ENCODE measurements at places on chromosomes 7 and 10. TPM values are rescaled to one million over a fixed set of nuclear protein-coding genes. Genes with fewer than 3 reads are reported as not detected.

DNA sequence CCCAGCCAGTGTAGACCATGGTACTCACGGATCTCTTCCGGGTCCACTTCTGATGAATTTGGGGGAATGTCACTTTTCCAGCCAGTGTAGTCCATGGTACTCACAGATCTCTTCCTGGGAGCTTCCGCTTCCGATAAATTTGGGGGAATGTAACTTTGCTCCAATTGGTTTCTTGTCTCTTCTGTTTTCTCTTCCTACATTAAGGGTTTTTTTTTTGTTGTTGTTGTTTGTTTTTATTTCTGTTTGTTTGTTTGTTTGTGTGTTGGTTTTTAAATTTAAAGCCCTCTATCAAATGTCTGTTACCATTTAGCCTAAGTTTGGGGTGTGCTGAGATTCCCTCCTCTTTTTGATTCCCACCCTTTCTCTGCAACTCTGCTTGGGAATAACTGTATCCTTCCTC is 475.8 kb upstream of the FZD8 start:
- no peak overlapping the region for H3K27ac ChIP-seq
- peaks cover 6% of the 10 kb centered on the region for H3K4me1 ChIP-seq
- H3K27me3 ChIP-seq = no peaks in the 10 kb centered on the region
- no peak for DNase-seq
- H3K36me3 ChIP-seq = no peaks in the 10 kb centered on the region

DNA sequence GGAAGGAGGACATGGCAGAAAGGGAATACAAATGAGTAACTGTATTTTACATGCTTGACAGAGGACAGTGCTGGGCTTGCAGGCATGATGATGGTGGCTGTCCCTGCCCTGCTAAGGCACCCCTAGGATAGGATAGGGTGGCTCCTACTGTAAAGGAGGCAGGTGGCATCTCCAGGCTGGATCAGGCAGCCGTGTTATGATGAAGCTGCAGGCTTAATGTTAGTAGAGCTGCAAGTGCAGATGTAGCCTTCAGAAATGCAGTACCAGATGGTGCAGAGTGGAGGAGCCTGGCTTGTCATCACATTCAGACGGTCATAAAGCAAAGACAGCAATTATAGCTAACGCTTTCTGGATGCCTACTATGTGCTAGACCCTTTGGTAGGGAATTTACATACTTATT is 287.9 kb upstream of the PODXL start:
- no peaks in the 10 kb centered on the region for H3K4me1 ChIP-seq
- DNase-seq = no peak
- H3K4me3 ChIP-seq = no peak overlapping the region
- no peaks in the 10 kb centered on the region for H3K27me3 ChIP-seq

- no peaks in the 10 kb centered on the region for H3K4me1 ChIP-seq
- DNase-seq = no peak
- no peak overlapping the region for H3K4me3 ChIP-seq
- H3K36me3 ChIP-seq = 0 out of 2 replicates have a peak, but pooled peaks cover 1% of the 10 kb centered on the region
Measured at GRCh38 chr10:123038782-123039631, 30.2 kb downstream of the ACADSB start.

GRCh38 chr7:9836671-9837070 is 1137.0 kb upstream of the PHF14 start:
- H3K4me3 ChIP-seq = no peak overlapping the region
- no peaks in the 10 kb centered on the region for H3K27me3 ChIP-seq
- no peaks in the 10 kb centered on the region for H3K36me3 ChIP-seq
- H3K4me1 ChIP-seq = no peaks in the 10 kb centered on the region

GRCh38 chr10:79123547-79123963 is 54.8 kb downstream of the ZMIZ1 start:
- H3K27ac ChIP-seq = peak overlapping the region; percentile 34
- no peaks in the 10 kb centered on the region for H3K27me3 ChIP-seq
- peaks cover 16% of the 10 kb centered on the region for H3K4me1 ChIP-seq
- no peak overlapping the region for H3K4me3 ChIP-seq
- DNase-seq = no peak

DNA sequence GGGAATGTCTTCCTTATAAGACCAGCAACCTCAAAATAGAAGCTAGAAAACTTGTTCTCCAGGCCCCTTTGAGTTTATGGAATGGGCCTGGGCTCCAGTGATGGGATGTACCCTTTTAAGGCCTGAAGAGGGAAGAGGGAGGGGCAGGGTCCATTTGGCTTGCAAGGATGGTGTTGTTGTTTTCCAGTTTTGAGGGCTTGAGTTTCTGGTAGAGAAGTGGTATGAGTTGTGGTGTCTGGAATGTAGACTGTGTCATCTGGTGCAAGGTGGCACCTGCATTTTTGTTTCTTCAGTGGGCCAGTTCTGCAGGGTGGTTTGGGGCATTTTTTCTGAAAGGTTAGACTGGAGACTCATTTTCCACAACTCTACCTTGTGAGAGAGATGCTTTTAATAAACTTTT is 90.1 kb downstream of the ZNF777 start:
- DNase-seq = no peak
- no peak overlapping the region for H3K27ac ChIP-seq
- no peaks in the 10 kb centered on the region for H3K36me3 ChIP-seq
- no peaks in the 10 kb centered on the region for H3K4me1 ChIP-seq
- no peak overlapping the region for H3K4me3 ChIP-seq
- no peaks in the 10 kb centered on the region for H3K27me3 ChIP-seq

DNA sequence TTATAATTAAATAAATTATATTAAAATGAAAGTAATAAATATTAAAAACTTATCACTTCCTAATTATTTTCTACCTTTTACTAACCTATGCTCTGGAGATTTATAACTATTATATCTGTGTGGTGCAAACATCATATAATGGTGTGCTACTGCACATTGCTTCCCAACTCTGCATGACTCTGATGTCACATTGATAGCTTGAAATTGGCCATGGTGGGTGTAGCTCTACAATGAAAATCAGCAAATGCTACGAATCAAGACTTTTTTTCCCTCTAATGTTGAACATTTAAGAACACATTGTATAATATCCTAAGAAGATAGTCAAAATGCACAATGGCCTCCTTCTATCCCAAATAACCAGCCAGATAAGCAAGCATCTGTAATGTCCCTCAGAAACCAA is 99.1 kb downstream of the ARMH3 start:
- H3K4me1 ChIP-seq = peaks cover under 1% of the 10 kb centered on the region
- peaks cover 13% of the 10 kb centered on the region for H3K36me3 ChIP-seq
- no peak overlapping the region for H3K27ac ChIP-seq
- H3K27me3 ChIP-seq = no peaks in the 10 kb centered on the region
- DNase-seq = no peak
- H3K4me3 ChIP-seq = no peak overlapping the region

DNA sequence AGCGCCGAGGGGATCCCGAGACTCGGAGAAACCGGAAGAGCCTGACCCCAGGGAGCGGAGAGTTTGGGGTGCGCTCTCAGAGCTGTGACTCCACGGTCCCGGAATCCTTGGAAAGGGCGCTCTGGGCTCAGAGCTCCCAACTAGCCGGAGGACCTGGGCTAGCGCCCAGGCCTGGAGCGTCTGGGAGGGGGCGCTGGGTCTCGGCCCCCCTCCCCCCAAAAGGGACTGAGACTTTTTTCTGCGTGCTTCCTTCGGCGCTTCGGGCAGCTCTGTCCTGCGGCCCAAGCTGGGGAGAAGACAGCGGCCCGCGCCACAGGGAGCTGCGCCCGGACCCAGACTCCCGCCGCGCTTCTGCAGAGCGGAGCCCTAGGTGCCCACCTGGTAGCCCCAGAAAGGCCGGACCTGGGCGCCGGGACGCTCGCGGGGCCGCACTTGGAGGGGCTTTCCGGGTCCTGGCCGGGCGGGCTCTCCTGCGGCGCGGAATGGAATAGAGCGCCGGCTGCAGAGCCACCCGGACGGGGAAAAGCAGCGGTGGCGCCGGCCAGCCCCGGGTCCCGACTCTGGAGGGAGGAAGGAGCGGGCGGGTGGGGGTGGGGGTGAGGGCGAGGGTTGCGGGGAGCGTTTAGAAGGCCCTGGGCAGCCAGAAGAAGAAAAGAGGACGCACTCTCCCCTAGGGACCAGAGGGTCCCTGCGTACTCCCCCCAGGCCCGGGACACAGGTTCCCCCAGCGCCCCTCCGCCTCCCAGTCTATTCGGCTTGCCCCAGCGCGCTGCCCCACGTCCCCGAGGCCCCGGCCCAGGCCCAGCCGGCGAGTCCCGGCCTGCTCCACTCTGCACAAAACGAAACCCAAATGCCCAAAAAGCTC is 4.7 kb downstream of the ZNF503 start:
- no peaks in the 10 kb centered on the region for H3K27me3 ChIP-seq
- H3K4me1 ChIP-seq = peaks cover 13% of the 10 kb centered on the region
- peak overlapping the region; percentile 99 for H3K4me3 ChIP-seq
- H3K36me3 ChIP-seq = peaks cover 34% of the 10 kb centered on the region
- peak overlapping the region; percentile 98 for H3K27ac ChIP-seq
- DNase-seq = no peak

DNA sequence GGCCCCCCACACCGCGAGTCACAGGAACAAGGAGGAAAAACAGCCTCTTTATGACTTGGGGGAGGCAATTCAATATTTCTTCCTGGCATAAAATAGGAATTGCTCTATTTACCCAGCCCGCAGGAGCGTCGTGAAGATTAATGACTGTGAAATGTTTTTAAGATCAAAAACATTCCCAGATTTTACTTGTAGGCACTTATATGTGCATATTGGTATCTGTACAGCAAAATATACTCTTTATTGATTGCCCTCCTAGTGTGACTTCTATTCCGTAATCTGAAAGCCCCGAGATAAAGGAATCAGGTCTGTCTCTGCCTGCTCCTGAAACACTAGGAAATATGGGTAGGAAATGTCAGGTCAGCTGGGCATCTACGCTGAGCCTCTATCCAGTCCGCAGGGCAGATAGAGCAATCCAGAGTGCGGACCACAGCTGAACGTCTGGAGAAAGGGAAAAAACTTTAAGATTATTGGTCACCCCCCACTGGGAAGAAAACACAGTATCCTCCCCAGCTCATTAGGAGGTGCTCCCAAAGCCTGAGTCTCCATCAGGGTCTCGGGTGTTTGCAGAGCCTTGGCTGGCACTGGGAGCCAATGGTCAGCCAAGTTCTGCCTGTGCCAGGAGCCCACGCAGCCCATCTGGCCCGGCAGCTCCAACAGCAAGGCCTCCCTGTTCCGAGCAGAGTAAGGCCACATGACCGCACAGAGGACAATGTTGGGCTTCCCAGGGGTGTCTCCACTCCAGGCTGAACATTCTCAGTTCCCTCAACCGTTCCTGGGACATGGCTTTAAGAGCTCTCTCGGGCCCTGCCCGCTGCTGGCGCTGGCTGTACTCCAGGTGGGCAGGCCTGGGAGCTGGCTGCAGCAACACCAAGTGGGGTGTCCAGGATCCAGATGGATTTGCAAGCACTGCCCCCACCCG is 7.7 kb downstream of the CTBP2 start:
- no peaks in the 10 kb centered on the region for H3K27me3 ChIP-seq
- no peak overlapping the region for H3K4me3 ChIP-seq
- H3K4me1 ChIP-seq = peaks cover 45% of the 10 kb centered on the region
- peaks cover 14% of the 10 kb centered on the region for H3K36me3 ChIP-seq
- DNase-seq = no peak

- H3K4me3 ChIP-seq = no peak overlapping the region
- no peaks in the 10 kb centered on the region for H3K27me3 ChIP-seq
- H3K36me3 ChIP-seq = no peaks in the 10 kb centered on the region
Measured at GRCh38 chr7:87119581-87119980, 32.7 kb upstream of the DMTF1 start.

DNA sequence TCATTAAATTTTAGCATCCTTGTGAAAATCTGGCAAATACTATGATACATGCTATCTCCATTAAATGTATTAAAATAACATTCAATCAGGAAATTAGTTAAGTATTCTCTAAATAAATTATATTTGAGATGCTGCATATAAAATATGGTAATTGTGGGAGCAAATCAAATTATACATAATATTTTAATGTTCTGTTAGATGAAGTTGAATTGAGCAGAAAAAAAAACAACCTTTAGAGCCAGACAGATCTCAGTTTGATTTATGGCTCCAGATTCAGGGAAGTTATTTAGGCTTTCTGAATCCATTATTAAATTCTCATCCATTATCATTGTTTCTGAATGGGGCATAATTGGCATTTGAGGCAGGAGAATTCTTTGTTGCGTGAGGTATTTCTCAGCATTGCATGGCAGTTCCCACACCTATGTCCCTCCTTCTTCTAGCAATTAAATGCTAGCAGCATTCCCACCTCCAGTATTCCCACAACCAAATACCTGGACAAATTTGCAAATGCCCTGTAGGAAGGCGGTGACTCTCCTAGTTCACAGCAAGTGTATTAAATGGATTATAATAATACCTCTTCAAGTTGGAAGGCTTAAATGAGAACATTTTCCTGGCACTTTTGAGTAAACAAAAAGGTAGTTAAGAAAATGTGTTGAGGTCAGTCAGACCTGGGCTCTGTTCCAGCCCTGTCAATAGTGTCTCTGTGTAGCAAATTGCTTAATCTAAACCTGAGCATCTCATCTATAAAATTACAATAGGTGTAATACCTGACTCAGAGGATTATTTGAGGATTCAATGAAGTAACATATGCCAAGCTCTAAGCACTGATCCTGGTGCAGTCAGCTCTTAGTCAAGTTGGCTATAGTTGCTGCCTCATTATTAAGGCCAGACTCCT is 108.9 kb downstream of the RNLS start:
- no peak overlapping the region for H3K4me3 ChIP-seq
- H3K36me3 ChIP-seq = no peaks in the 10 kb centered on the region
- H3K27me3 ChIP-seq = no peaks in the 10 kb centered on the region
- DNase-seq = no peak
- no peak overlapping the region for H3K27ac ChIP-seq

DNA sequence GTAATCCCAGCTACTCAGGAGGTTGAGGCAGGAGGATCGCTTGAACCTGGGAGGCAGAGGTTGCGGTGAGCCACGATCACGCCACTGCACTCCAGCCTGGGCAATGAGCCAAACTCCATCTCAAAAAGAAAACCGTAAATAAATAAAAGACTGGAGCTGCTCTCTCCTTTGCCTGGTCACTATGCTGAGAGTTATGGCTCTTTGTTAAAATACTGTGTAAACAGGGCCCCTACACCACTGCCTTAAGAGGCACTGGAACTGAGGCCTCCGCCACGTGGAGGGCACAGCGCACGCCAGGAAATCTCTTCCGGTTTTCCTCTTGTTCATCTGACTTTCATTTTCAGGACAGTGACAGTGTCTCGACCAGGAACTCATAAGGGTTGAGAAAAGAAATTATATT is 123.3 kb downstream of the PAXIP1 start:
- H3K4me3 ChIP-seq = no peak overlapping the region
- DNase-seq = no peak
- H3K27ac ChIP-seq = no peak overlapping the region
- no peaks in the 10 kb centered on the region for H3K36me3 ChIP-seq
- H3K4me1 ChIP-seq = no peaks in the 10 kb centered on the region
- no peaks in the 10 kb centered on the region for H3K27me3 ChIP-seq

- DNase-seq = no peak
- no peaks in the 10 kb centered on the region for H3K27me3 ChIP-seq
- peaks cover 6% of the 10 kb centered on the region for H3K4me1 ChIP-seq
- no peaks in the 10 kb centered on the region for H3K36me3 ChIP-seq
Measured at GRCh38 chr7:100614308-100614861, 2.0 kb downstream of the MOSPD3 start.

CNPY1 gene
- not detected for total RNA-seq

EEPD1 gene
- 8.1 TPM for total RNA-seq

SLIT1 gene
- not detected for total RNA-seq

SPDYE1 gene
- not detected for total RNA-seq

PDE1C gene
- 61.5 TPM for total RNA-seq

NME8 gene
- total RNA-seq = not detected

SPACDR gene
- 1.1 TPM for total RNA-seq

SMKR1 gene
- not detected for total RNA-seq

SEMA3C gene
- total RNA-seq = 116 TPM
